Activated CD8-positive, alpha-beta memory T cell treated with anti-CD3 and anti-CD28 coated beads, Interleukin-2, amount 10 ng/mL, durations not matched to agents 7 days and 5 days (primary cell): ENCODE measurements at places on chromosomes 1 and 21. TPM values are rescaled to one million over a fixed set of nuclear protein-coding genes. Genes with fewer than 3 reads are reported as not detected.

GRCh38 chr1:109370712-109371340 lies 26.9 kb downstream of the SORT1 start:
- no peak for DNase-seq

GRCh38 chr1:110524311-110525248 lies 5.6 kb upstream of the KCNA10 start:
- DNase-seq: peak; percentile 69

The KCNT2 gene
- not detected for total RNA-seq

The TCHH gene
- total RNA-seq: 0.14 TPM

DNA sequence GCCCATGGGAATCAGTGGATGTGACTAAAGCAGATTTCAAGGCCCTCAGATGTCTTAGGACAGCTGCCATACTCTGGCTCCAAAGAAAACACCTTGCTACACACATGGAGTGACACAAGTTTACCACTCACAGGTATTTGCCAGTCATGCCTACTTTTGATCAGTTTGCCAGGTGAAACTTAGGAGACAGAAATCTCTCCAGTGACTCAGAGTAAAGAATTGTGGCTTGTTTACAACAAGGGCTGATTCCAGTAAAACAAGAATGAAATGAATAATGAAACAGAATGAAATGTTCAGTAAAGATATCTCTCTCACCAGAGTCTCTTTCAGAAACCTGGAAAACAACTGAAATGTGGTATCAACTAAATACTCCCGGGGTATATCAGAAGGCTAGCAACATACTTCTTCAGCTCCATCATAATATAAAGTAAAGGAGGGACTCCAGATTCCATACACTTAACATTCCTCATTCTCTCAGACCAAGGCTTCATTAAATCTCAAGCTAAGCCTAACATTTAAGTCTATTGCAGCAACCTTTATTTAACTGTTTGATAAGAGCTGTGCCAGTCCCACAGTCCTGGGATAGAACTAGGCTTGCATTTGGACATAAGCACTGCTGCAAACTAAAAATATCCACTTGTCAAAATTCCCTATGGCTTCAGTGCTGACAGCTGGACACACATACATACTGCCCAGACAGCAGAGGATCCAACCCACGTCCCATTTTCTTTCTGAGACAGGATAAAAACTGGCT lies 143.3 kb downstream of the SIPA1L2 start:
- DNase-seq: no peak

DNA sequence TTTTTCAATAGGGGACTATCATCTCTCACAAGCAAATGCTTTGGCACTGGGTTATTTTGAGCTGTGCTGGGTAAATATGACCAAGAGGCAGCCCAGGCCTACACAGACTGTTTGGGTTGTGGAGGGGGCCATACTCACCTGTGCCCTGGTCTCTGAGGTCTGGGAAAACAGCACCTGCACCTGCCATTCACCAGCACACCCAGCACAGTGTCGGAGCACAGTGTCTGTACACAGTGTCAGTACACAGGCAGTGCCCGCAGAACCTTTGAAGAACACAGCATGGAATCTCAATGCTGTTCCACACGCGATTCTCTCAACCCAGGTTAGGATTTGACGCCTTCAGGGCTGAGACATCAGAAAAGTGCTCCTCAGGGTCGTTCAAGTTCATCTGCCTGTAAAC lies 35.0 kb upstream of the FAM89A start:
- no peak for DNase-seq

- DNase-seq: peak; percentile 55
Observed at GRCh38 chr1:2415337-2415736, 3.0 kb upstream of the PEX10 start.

The LAD1 gene
- total RNA-seq: not detected
